ENCODE measurements at places on chromosomes 2 and 18.

GRCh38 chr2:37892436-37893114 is 32.5 kb upstream of the RMDN2 start:
- DNase-seq, result no peak

- DNase-seq, result no peak
These were observed 19.5 kb upstream of the SLC9A4 start for GRCh38 chr2:102453501-102453900.

DNA sequence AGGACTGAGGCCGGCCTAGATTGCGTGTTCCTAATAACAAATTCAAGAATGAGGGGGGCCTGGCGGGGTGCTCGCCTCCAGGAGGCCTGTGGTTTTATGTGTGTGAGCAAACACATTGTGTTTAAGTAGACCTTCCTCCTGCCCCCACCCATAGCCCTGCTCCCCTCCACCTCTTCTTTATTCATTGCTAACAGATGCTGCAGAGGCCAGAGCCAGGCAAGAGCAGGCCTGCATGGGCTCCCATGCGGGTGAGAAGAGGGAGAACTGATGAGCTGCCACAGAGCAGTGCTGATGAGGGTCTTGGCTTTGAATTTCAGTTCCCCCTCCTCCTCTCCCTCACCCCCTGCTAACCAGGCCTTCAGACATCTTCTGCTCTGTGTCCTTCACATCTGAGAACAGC is 154.6 kb downstream of the OSR1 start:
- no peak for DNase-seq

GRCh38 chr2:146376511-146377064 is 1468.2 kb upstream of the ACVR2A start:
- DNase-seq, result no peak

DNA sequence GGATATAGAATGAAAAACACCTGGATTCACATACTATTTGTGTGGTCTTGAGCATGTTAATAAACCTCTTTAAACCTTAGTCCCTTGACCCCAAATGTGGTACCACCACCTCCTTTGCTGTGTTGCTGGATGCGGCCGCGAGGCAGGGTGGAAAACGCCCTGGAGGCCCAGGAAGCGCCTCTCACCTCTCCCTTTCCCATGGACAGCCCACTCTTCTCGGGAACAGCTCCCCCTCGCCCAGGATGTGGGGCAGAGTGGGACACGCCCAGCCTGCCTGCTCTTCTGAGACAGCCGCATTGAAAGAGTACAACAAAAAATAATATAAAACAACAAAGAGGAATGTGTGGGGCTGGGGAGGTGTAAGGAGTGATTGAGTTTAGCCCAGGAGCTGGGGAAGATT is 549.0 kb upstream of the ID2 start:
- DNase-seq, result no peak

GRCh38 chr18:10035281-10035991 is 121.6 kb downstream of the VAPA start:
- DNase-seq, result no peak

GRCh38 chr2:149885946-149886345 is 298.4 kb upstream of the MMADHC start:
- DNase-seq, result no peak

- no peak for DNase-seq
These were observed 11.3 kb downstream of the KCTD18 start for GRCh38 chr2:200498402-200499162.

GRCh38 chr2:237742191-237742590 is 56.4 kb upstream of the RBM44 start:
- no peak for DNase-seq

DNA sequence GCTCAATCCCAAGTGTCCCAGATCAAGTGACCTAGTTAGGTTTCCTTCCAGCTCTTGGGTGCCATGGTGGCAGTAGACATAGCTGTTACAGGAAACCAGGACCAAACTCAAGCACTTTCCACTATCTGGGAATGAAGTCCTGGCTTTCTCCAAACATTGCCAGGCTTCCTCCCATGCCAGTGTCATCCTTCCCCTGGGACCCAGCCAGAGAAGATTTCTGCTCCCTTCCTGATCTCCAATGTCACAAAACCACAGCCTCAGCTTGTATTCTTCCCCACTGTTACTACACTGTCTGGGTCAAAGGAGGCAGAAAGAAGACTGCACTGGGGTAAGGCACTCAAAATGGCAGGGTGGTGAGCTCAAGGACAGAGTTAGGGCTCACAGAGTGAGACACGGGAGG is 347.1 kb downstream of the TNS1 start:
- no peak for DNase-seq

DNA sequence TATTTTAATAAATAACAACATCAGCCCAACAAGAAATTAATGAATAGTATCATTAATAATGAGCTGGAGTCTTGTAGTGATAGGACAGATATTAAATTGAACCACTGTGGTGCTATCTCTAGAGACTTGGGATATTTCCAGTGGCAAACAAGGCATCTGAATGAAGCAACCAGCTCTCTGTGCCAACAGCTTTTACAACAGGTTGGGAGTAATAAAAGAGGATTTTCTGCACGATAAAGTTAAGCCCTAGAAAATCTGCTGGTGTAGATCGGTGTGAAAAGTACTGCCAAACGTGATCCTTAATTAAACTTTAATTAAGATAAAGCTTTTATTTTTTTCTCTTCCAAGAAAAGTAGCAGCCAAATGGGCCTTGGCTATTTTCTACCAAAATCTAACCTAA is 385.5 kb downstream of the NR4A2 start:
- no peak for DNase-seq

DNA sequence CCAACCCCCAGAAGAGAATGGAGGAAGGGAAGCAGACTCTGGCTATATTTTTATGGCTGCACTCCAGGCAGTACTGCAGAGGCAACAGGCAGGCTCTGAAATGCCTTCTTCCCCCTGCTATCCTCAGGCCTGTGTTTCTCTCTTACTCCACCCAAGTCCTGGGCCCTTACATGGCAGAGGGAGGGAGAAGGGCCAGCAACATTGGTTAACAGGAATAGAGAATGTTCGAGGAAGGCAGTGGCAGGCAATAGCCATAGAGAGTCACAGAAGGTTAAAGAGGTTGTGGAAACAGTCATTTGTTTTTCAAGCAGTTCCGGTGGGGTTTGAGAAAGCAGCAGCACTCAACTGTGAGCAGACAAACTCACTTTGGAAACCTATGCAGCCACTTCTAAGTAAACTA is 15.1 kb upstream of the DARS1 start:
- no peak for DNase-seq

DNA sequence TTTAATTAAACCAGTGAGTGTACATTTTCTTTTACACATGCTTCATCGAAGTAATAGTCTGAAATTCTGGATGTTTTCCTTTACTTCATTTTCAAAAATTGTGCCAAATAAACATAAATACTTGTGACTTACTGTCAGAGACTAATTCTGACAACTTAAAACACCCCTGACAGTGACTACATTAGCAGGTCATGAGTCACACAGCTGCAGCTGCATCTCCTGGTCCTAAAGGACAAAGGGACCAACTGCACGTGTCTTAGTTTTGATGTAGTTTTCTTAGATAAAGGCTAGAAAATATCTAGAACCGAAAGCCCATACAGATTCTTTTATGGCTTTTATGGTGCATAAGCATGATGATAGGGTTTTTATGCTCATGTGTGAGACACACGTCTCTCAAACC is 29.6 kb upstream of the DSC3 start:
- no peak for DNase-seq

- DNase-seq, result no peak
These were observed 80.5 kb downstream of the MYO5B start for GRCh38 chr18:50114448-50114847.

DNA sequence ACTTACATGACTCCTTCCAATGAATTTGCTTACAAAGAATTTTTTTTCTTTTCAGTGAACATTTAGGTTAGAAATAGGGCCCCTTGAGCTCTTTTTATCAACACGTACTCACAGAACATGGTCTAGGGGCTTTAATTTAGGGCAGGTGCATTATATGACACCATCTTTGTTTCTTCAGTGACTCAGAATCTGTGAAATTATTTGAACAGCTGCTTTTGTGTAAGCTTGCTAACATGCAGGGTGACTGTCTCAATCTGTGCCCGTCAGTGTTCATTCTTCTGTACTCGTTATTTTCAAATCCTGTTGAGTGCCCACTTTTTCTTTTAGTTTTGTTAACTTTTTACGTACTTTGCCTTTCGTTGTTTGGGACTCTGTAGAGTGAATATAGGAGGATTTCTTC is 52.8 kb upstream of the CABYR start:
- DNase-seq, result no peak

- DNase-seq, result no peak
These were observed 359.9 kb downstream of the TNS1 start for GRCh38 chr2:217642944-217643343.

DNA sequence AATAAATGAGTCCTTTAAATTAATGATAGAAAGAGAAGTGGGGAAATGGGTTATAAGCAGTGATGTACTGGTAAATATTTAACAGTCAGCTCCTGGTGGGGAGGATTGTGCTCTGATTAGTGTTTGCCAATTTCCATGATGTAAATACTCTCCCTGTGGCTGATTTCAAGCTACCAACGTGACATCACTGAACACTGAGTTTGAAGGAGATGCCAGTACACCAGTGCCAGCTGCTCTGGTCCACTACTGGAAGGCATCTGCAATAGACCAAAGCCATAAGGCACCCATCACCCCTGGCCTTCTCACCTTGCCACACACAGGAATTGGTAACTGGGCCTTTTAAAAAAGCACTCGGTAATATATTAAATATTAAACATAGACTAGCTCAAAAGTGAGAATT is 77.7 kb downstream of the TGOLN2 start:
- DNase-seq, result no peak

DNA sequence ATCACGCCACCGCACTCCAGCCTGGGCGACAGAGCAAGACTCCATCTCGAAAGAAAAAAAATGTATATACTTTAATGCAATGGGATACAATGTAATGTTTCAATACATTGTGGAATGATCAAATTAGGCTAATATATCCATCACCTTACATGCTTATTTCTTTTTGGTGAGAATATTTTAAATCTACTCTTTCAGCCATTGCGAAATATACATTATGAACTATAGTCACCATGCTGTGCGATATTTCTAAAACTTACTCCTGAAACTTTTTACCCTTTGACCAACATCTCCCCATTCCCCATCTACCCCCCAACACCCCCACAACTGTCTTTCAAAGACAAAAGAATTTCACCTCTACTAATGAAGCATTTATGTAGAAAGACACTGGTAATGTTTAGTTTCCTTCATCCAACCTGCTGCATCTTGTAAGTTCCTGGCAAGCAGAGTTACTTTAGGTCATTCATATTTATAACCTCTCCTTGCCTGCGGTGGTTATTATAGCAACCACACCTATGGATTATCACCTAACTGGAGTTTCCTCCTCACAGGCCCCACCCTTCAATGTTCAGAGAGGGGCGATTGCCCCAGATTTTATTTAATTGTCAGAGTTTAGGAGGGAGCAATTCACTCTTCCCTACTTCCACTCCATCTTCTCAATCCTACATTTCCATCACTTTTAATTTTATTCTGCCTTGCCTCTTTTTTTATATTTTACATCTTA is 1.2 kb upstream of the ME2 start:
- DNase-seq, result no peak

GRCh38 chr2:1802469-1803216 is 58.3 kb upstream of the PXDN start:
- DNase-seq, result no peak

DNA sequence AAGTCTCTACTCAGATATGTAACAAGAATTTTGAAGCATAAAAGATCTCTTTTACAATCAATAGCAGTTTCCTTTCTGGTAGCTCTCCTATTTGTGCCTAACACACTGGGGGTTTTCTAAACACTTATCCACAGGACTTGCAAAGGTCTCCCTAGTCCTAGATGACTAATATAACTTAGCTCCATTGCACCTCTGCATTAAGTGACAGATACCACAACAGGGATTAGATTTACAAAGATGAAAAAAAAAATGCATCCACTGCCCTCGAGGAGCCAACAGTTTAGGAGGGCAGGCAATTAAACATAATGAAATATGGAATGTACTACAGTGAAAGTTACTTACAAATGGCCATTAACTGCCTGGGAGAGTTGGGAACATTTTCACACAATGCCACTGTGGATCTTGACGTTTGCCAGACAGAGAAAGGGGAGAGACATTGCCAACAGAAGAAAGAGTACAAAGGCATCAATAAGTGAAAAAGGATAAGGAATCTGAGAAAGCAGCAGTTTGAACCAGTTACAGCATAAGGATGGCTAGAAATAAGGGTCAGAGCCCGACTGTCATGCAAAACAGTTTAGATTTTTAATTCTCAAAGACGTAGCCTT is 14.3 kb downstream of the PPP3R1 start:
- no peak for DNase-seq

GRCh38 chr2:137969418-137969765 is 5.1 kb downstream of the HNMT start:
- DNase-seq, result no peak

DNA sequence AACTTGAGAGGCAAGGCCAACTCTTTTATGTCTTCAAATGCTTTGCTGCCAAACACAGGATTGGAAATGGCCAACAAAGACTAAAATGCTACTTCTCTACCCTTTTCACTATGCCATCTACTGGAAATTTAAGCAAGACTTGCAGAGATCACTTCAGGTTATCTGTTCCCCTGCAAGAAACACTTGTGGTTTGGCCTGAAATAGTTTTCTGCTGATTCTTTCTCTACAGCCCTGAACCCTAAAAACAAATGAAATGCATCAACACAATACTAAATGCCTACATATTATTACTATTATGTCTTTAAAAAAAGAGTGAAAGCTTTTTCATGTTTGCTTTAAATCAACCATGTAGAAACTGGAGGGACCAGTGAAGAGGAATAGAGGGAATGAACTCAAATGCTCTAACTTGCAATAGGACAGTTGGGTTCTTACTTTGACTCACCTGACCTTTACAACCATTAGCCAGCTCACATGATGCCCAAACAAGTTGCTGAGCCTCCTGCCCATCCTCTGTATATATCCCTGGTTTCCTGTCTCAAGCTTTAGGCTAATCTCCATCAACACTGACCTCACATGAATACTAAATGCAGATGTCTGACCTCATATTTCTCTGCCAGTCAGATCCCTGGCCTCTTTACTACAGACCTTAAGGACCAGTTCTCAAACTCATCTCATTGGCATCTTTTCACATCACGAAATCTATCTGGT is 17.5 kb upstream of the ADAM17 start:
- DNase-seq, result no peak

GRCh38 chr2:60872510-60872928 is 8.9 kb upstream of the REL start:
- DNase-seq, result no peak

DNA sequence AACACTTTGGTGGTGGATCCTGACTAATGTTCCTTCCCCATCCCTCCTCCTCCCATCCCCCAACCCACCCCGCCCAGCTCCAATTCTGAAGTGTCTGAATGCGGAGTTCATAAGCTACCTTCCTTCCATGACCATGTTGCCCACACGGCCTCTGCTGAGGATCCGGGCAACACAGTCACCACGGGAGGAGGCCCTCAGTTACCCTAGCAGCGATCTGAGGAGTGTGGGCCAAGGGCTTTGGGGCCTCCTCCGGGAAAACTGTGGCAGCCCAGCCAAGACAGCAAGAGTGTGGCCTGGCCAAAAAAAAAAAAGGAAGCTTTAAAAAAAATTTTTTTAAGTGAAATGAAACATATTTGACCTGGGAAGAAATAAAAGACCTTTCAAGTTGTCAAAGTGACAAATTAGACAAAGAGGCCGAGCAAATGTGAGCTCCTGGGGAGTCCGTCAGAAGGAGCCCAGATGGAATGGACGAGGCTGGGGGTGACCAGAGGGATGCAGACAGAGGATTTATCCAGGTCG is 169.0 kb upstream of the PKDCC start:
- DNase-seq, result no peak
